ENCODE measurements at places on chromosomes 3 and 15. TPM values are rescaled to one million over a fixed set of nuclear protein-coding genes. Genes with fewer than 3 reads are reported as not detected.

Gene SLC24A5
- total RNA-seq = not detected

Gene CCR8
- total RNA-seq = not detected

Gene BBX
- total RNA-seq = 94.4 TPM

Gene GPR160
- 36.3 TPM for total RNA-seq

Gene WDR93
- 0.49 TPM for total RNA-seq

Gene MAP2K5
- 17.8 TPM for total RNA-seq

Gene TRH
- total RNA-seq = not detected

Gene DGKG
- total RNA-seq = 7.3 TPM
